B cell (primary cell): ENCODE measurements at places on chromosomes 3 and 15.

DNA sequence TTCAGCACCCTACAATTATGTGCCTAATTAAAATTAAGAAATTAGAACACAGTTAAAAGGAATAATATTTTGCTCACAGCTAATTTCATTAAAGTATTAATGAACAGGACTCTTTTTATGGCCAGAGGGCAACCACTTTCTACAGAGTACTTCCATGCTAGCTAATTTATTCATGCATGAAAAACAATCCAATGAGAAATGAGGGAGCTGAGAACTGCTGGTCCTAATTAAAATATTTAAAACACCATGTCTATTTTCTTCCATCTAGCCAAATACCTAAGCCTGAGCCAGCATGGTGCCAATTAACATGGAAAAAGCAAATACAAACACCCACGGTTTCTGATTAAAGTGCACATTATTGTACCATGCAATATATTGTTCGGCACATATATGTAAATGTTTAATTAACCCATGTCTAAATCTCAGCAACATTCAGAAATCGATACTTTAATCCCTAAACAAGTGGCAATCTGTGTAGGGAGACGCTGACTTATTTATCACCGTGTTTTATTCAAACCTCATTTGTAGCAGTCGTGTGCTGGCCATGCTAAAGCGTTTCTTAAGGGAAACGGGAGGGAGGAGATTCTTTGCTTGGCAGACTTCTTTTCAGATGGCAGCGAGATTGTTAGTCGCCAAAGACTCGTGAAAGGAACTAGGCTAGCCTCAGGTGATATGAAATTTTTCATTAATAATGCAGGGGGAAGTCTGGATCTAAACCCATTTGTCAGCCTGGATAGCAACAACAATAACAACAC, 193.5 kb downstream of the ANXA2 start:
- no peak for DNase-seq

- DNase-seq: no peak
Observed at GRCh38 chr3:622314-622713, 425.8 kb downstream of the CHL1 start.

GRCh38 chr15:39581793-39582285, 960 bp downstream of the THBS1 start:
- DNase-seq: no peak

- no peak for DNase-seq
Observed at GRCh38 chr15:41048852-41049251, 67.2 kb downstream of the INO80 start.

GRCh38 chr3:21654662-21655061, 96.3 kb downstream of the ZNF385D start:
- no peak for DNase-seq

- DNase-seq: no peak
Observed at GRCh38 chr3:133468251-133468721, 68.4 kb downstream of the BFSP2 start.

DNA sequence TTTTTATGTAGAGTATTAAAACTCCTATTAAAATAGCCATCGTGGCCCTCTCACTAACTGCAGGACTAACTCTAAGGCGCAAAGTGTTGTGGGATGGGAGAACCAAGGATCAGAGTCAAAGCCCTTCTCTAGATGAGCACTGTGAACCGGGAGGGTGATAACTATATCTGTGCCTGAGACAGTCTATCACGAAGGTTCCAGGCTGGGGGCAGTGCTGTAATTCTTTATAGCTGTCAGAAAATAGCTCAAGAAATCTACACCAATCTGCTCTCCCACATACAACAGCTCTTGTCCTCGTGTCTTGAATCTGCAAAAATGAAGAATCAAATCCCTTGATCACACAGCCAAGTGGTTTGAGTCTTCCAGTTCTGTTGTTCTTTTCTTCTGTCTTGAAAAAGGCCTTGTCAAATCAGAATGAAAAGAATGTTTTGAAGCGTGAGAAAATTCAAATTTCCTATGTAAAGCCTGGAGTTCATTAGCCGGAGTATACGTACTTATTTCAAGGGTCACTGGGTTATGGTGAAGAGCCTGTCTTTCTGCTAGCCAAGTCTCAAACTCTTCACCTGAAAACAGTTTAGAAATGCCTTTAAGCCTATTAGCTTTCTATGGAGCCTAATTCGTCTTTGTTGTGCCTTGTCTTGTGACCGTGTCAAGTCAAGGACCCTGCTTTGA, 185.3 kb upstream of the NECTIN3 start:
- no peak for DNase-seq

DNA sequence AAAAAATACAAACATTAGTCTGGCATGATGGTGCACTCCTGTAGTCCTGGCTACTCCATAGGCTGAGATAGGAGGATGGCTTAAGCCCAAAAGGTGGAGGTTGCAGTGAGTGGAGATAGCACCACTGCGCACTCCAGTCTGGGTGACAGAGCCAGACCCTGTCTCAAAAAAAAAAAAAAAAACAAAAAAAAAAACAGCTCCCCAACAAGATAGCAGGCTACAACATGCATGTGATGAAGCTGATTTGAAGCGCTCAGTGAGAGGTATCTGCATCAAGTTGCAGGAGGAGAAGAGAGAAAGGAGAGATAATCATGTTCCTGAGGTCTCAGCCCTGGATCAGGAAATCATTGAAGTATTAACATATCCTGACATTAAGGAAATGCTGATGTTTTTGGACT, 608 bp upstream of the PPCDC start:
- no peak for DNase-seq

DNA sequence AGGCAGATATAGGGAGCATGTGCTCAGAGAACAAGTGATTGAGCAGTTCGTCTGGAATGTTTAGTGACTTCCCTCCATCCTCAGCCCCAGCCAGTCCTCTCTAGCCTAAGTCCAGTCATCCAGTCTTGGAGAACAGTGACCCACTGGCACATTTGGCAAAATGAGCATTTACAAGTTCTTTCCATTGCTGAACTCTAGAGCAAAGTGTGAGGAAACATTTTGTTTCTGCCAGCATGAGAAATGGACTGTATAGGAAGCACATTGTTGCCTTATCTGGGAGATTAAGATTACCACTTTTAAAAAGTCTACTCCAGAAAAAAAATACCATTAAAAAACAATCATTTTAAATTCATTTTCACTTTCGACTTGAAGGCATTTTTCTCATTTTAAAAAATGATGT, 353.6 kb downstream of the SHQ1 start:
- DNase-seq: no peak

- peak; percentile 88 for DNase-seq
Observed at GRCh38 chr15:99511866-99512661, 53.7 kb upstream of the MEF2A start.

DNA sequence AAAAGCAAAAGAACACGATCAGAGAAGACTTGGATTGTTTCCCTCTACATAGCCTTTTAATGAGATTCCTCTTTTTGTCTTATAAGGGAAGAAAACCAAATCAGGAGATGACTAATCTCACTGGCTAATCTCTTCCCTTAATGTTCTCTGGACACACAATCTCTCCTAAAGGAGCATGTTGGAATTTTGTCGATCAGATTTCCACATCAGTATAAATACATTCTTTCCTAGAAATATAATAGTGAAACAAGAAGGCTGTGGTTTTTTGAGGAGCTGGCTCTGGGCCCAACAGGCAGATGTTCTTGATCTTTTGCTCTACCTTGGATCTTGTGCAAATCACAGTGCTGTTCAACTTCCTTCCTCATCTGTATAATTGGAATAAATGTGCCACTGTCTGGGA, 94.0 kb downstream of the GTPBP8 start:
- no peak for DNase-seq

DNA sequence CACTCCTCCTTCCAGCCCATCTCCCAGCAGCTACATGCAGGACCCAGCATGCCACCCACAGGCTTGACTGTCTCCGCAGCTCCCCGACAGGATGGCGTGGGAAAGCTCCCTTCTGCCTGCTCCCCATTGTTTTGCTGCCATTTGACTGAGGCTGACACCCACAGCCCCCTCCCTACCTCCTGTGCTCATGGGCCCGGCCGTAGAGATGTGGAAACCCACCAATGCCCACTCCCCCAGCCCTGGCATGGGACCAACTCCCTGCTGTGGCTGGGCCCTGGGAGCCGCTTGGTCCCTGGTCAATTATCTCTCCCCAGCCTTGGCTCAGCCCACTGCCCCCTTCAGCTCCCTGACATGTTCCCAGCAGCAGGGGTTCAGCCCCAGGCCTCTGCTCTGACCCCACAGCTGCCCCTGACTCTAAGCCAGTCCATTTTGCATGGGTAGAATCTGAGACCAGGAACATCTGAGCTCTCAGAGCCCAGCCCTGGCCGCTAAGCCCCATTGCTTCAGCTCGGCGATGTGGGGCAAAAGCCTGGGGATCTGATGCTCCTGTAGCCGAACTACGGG, 8.2 kb downstream of the C3orf22 start:
- DNase-seq: peak; percentile 1

GRCh38 chr15:70947351-70948335, 55.0 kb downstream of the LRRC49 start:
- DNase-seq: no peak

DNA sequence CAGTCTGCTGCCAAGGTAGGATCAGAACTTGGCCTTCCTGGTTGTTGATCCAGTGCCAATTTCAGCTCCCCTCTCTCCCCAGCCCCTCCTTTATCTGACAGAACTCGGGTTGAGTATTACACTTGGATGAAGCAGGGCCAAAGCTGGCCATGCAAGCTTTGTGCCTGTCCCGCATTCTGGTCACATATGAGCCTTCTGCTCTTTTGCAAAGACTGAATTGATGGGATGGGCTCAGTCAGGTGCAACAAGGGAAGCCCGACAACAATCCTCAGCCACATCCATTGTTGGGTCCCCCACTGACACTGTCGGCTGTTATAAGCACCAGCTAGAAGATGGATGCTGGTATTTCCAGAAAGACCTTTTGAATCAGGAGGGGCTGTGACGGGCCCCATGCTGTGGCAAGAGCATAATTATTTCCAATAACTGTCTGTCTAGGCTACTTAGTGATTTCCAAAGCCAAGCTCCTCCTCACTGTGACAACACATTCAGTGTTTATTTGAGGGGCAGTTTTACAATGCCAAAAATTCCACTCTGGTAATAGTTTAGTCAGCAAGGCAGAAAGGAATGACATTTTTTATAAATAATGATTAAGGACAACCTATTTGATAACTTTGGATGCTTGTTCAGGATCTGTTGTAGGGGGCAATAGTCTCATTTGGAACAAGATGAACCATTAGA, 146.8 kb upstream of the FRMD4B start:
- DNase-seq: no peak

DNA sequence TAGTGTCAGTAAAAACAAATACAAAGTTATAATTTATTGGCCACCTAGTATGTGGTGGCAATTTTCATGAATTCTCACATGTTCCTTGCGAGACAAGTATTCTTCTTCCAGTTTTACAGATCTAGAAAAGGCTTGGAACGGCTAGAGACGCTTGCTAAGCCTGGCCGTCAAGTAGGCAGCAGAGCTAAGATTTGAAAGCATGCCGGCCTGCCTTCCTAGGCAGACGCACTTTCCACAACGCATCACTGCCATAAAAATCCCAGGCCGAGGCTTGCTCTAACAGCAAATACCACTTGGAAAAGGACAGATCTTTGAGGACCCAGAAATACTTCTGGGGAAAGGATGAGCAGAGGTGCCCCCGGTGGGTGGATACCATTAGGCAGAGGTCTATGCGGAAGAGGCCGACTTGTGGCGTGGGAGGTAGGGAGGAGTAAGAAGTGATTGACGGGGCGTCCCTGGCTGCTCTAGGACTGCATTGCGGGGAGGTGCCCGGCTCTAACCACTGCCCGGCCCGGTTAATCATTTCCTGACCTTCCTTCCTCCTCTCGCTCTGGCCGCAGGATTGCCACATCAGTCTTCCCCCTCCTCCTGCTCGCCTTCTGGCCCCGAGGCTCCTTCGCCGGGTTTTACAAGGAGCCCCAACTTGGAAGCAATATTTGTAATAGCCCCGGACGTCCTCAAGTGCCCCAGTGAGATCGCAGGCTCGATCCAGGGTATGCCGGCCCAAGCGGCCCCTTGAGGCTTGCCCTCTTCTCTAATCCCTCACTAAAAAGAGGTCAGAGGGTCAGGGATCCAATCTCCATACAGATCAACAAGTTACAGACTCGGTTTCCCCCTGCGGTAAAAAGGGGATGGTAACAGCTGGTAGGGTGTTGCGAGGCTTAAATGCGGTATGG, 1.3 kb upstream of the USP3 start:
- peak; percentile 89 for DNase-seq

GRCh38 chr3:143222505-143222904, 102.9 kb downstream of the CHST2 start:
- no peak for DNase-seq

DNA sequence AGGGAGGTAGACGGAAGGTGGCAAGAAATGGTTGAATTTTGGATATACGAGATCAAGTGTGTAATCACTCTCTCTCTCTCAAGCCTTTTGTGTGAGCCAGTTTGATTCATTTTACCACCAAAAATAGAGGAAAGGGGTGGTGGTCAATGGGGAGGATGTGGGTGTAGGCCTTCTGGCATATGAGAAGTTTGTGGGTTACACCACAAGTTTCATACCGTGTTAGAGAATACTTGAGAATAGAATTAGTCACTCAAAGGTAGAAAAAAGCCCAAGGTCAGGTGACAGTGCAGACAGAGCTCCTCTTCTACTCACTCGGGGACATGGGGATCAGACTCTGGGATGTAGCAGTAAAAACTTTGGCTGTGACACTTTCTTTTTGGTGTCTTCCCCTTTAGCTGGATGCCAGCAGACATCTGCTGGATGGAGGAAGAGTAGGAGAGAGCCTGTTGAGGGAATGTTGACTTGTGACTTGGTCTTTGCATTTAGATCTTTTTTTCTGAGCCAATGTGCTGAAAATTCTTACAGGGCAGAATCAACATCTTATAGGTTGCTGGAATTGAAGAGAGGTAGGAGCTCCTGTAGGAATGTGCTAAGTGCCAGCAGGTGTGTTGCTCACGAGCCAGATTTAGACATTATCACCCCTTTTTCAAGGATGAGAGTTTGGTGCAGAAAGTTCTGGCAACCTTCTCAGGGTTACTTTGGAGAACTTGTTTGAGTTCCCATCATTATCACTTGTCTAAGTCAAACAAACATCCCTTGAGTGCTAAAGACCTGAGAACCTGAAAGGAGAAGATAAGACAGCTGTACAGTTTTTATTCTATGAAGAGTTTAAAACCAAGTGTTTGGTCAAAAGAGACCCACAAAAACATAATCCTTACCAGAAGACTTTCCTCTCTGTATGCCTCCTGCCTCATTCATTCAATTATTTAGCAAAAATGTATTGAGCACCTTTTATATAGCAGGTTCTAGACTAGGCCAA, 43.9 kb upstream of the RYK start:
- peak; percentile 27 for DNase-seq

DNA sequence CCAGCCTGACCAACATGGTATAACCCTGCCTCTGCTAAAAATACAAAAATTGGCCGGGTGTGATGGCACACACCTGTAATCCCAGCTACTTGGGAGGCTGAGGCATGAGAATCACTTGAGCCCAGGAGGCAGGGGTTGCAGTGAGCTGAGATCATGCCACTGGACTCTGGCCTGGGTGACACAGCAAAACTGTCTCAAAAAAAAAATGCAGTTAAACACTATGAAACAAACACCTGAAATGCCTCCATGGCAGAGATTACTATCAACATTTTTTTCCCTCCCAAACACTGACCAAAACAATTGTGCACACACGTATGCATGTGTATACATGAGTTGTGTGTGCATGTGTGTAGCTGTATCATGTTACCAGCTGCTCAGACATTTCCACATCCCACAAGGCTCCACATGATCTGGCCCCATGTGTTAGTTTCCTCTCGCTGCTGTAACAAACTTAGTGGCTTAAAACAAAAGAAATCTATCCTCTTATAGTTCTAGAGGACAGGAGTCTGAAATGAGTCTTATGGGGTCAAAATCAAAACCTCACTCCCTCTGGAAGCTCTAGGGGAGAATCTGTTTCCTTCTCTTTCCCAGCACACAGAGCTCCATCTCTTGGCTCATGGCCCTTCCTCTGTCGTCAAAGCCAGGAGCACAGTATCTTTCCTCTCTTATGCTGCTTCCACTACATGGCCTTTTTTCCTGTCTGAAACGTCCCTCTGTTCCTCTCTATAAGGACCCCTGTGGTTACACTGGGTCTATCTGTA, 34.5 kb downstream of the SLC41A3 start:
- no peak for DNase-seq
